Stimulated activated CD8-positive, alpha-beta memory T cell treated with anti-CD3 and anti-CD28 coated beads, Interleukin-15, amount 100 ng/mL, for 48 hours (primary cell): ENCODE measurements at places on chromosomes 12 and 14.

DNA sequence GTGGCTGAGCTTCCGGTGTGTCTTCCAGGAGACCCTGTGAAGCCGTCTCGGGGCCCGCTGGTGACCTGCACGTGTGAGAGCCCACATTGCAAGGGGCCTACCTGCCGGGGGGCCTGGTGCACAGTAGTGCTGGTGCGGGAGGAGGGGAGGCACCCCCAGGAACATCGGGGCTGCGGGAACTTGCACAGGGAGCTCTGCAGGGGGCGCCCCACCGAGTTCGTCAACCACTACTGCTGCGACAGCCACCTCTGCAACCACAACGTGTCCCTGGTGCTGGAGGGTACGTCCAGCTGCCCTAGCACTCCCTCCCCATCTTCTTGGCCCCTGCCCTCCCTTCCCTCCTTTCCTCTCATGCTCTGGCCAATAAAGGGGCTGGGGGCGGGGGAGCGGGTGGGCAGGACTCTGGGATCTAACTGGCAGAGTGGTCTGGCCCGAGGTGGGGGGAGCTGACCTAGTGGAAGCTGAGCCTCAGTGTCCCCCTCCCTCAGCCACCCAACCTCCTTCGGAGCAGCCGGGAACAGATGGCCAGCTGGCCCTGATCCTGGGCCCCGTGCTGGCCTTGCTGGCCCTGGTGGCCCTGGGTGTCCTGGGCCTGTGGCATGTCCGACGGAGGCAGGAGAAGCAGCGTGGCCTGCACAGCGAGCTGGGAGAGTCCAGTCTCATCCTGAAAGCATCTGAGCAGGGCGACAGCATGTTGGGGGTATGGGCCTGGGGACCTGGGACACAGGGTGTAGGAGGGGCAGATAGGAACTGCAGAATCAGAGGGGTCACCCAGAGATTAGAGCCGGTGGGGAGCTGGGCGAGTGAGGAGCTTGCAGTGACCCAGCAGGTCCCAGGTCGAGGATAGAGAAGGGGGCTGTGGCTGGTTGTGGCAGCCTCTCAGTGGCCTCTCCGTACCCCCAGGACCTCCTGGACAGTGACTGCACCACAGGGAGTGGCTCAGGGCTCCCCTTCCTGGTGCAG, 6.0 kb downstream of the ACVRL1 start:
- DNase-seq, result no peak

DNA sequence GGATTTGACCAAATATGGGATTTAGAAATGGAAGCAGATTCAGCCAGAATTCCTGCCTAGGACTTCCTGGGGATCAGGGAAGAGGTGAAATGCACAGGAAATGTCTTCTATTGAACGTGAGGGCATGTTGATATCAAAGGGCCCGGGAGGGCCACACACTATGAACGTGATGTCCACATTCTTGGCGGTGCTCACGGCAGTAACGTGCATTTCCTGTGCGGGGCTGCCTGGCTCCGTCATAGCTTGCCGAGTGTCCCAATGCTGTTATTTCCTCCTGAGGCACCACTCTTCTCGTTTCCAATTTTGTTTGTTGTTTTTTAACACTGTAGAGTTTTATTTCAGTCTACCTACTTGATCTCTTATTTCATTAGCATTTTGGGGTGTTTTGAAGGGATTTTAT, 67.3 kb downstream of the ZNF664 start:
- DNase-seq, result no peak

DNA sequence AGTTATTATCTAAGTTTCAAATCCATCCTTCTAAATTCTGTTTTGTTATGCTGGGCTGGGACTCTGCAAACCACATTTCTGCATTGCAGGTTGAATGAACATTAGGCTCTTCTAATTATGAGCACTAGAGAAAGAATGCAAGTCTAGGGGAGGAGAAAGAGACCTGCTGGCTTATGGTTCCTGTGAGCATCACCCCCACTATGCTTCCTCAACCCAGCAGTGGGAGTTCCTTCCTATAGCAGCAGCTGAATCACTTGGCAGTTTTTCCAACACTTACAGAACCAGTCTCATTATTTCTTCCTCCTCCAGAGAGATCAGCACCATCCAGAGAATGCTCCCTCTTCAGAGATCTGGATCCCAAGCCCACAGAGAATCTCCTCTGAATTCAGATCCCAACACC, 297.7 kb upstream of the CLEC14A start:
- no peak for DNase-seq

GRCh38 chr12:71642264-71642663, 21.4 kb downstream of the ZFC3H1 start:
- no peak for DNase-seq

DNA sequence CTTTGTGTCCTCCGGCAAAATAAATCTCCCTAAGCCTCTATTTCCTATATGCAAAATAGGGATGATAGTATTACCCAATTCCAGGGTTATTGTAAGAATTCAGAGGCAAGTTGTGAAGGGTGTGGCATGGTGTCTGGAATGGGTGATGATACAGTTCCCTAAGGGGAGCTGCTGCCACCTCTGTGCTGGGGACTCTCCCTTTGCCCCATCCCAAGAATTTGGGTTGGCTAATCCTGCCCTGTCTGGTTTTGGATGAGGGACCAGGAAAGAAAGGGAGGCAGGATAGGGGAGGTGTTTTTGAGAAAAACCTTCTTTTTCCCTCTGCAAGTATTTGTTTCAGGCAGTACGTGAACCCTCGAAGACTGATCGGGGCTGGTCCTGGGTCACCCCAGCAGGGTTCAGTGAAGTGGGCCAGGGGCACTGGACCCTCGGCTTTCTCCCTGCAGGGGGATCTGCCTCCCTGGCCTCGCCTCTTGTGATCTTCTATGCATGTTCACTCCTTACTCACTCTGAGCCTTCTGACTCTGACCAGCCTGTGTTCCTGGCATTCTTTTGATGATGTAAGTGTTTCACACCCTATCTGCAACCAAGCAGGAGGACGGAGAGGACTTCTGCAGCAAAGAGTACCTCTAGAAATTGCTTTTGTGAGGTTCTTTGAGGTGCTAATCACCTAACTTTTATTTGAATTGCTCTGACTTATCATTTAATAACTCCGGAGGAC, 60.8 kb downstream of the RASSF3 start:
- no peak for DNase-seq

DNA sequence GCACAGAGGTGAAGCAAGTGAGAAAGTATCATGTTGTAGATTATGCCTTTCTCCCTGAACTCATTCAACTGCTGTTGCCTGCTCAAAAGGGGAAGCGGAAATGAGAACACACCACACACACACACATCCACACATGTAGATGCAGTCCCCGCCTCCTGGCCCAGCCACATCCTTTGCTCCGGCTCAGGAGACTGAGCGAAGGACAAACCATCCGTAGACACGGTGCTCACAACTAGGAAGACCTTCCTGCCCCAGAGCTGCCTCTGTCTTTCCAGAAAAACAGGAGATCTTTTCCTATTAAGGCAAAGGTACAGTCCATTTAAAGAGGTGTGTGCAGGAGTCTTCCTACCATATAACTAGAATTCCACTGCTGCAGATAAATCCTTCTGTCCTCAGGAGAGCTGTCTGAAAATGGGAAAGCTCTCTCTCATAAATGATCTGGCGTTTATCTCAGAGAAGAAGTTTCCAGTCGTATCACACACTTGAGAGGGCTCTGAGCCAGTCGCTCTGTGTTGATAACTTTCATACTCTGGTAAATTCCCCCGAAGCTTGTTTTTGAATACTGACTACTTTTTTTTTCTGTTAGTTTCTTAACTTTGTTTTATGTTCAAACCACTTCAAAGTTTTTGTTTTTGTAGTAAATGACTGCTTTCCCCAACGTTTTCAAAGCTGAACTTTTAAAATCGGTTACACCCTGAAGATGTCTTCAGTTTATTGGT, at the start of gene TESPA1:
TESPA1 (minus strand) TSS at position 105 of the 719 bp plus-strand sequence. CDS start 10,200 bp downstream, outside the sequence.
- DNase-seq, result peak; percentile 78

GRCh38 chr12:61037792-61038191, 1222.4 kb upstream of the USP15 start:
- DNase-seq, result no peak

- no peak for DNase-seq
Observed at GRCh38 chr12:60012659-60013058, 416.8 kb downstream of the SLC16A7 start.

DNA sequence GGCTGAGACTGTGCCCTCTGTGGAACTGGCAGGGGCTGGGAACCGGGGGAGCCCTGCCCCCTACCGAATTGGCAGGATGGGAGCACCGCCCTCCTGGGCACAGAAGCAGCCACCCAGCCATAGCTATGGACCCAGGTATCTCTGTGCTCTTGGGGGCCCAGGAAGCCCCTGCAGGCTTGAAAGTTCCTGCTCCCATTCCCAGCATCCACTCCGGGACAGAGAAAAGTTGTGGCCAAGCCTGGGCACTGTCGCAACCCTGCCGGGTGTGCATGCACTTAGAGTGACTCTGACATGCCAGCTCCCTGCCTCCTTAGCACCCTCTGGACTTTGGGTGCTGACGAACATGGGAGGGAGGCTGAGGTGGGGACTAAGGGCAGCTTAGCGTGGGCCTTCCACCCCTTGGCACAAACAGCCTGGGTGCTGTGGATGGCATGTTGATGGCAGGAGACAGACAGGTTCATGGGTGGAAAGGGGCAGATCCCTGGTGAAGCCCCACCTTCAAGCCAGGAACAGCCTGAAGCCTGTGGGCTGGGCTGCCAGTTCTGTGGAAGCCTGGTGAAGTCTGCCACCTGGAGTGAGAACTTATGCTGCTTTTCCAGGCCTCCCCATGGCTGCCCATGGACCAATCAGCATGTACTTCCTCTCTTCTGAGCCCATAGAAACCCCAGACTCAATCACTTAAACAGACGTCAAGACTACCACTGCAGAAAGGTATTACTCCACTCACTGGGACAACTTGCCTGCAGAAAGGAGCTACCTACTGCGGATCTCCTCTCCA, 279.0 kb downstream of the ATXN7L3B start:
- no peak for DNase-seq

DNA sequence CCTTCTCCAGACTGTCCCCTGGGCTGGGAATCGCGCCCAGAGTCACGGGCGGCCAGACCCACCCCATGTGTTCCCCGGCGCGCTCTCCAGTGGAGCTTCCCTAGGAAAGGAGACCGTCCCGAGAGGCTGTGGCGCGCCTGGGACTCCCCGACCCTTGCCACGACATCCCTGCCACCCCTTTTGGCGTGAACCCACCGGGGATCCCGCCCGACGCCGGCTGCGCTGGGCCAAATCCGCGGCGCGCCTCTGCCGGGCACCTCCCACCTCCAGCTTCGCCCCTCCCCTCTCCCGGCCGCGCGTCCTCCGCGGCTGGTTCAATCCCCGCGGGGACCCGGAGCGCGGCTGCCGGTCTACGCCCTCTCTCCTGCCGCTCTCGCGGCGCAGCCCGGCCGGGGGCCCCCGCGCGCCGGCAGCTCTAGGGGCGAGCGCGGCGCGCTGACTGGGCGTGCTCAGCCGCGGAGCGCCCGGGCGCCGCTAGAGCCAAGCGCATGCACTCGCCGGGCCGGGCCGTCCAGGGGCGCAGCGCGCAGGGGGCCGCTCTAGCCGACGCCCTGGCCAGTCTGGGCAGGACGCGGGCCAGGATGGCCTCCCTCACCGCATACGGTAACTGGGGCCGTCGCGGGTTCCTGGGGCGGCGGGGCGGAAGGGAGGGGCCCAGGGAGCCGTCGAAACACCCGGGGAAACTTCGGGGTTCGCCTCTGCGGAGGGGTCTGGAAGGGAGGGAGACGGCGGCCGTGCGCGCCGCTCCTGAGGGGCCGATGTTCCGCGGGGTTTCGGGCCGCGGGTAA, 77.4 kb upstream of the ANO4 start:
- no peak for DNase-seq

- no peak for DNase-seq
Observed at GRCh38 chr12:11734580-11735180, 85.2 kb downstream of the ETV6 start.

DNA sequence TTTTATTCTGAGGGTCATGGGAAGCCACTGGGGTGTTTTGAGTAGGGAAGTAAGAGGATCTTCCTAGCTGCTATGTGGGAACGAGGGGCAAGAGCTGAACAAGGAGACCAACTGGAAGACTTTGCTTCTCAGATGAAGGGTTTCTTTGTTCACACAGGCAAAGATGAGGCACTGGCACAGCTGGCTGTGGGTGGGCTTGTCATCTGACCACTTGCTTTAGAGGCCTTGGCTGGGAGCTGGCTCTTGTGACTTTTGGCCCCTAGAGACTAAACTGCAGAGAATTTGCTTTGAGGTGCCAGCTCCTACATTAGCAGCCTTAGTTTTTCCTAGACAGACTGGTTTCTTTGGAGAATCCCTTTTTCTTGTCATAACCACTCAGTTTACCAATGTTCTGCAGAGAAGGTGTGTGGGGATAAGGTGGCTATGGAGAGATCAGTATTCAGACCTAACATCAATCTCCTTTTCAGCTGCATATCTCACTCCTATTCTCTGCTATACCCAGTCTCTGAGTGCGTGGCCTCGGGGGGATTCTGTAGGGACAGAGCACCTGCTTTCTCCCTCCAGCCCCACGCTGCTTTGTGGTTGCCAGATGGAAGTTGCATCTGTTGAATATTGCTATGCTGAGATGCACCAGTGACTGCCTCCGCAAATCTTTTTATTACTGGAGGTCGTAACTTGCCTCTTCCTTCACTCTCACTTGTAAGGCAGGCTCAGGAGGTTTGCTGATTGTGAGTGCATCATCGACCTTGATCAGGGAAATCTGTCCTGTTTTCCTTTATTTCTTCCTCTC, 12.7 kb downstream of the PPP2R5C start:
- DNase-seq, result no peak

- DNase-seq, result no peak
Observed at GRCh38 chr12:124804011-124804621, 59.5 kb downstream of the SCARB1 start.

DNA sequence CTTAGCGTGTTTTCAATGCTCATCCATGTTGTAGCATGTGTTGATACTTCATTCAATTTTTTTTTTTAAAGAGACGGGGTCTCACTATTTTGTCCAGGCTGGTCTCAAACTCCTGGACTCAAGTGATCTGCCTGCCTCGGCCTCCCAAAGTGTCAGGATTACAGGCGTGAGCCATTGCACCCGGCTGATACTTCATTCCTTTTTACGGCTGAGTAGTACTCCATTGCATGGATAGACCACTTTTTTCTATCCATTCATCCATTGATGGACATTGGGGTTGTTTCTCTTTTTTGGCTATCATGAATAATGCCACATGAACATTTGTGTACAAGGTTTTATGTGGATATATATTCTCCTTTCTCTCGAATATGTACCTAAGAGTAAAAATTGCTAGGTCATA, 1.2 kb downstream of the P2RX7 start:
- DNase-seq, result no peak

- DNase-seq, result no peak
Observed at GRCh38 chr14:71181215-71182003, 274.1 kb downstream of the PCNX1 start.

DNA sequence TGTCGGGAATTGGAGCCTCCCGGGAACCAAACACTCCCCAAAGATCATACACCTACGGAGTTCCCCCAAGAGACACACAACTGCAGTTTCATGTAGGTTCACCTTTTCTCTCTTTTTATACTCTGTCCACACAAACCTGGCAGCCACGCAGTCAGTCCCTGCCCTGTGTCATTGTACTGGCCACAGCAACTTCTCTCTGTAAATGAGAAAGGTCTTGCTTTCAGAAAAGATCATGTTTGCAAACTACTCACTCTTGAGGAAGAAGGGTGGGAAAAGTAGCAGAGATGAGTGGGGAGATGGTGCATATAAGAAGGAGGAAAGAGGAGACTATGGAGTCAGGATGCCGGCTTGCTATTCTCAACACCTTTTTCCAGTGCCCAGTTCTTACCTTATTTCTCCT, 10.4 kb downstream of the ANG start:
- no peak for DNase-seq

GRCh38 chr14:75328558-75329155, 50.0 kb downstream of the FOS start:
- no peak for DNase-seq
